Smooth muscle cell of the brain vasculature (primary cell): ENCODE measurements at places on chromosomes 6 and 20.

DNA sequence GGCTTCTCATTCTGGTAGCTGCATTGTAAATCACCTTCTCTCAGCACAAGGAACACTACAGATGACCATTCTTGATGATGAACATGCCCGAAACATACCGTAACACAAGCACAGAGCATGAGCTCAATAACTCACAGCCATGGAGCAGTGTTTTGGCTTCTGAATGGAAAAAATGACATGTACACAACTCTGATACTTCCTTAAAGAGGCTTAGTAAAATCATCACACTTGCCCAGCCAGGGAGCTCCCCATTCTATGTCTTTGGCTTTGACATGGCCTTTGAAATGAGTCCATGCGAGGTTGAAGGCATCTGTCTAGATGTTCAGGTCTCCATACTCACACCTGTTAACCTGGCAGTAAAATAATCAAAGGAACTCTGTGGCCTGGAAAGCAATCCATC is 87.6 kb downstream of the MYB start:
- no peak for DNase-seq

DNA sequence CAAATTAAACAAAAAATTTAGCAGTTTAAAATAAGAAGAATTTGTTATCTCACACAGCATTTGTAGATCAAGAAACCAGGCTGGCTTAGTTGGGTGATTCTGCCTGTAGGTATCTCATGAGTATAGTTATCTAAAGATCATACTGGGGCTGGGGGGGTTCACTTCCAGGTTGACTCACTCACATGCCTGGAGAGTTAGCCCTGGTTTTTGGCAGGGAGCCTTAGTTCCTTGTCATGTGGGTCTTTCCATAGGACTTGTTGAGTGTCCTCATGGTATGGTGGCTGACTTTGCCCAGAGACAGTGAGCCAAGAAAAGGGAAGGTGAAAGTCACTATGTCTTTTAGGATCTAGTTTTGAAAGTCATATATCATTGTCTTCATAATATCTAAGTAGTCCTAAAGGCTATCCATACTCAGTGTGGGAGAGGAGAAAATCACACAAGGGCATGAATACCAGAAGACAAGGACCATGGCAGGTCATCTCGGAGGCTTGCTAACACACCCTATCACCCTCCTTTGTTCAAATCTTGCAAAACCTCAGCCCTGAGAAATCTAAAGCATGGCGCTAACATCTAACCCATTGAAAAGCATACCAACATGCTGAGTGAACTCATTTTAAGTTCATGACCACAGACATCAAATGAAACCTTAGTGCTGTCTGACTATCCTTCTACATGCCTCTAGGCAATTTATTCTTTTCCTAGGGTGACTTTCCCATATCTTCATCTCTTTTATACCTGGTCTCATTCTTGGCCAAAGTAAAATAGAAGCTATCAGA is 39.2 kb downstream of the CYP24A1 start:
- no peak for DNase-seq

GRCh38 chr6:121879149-121879548 is 443.7 kb downstream of the GJA1 start:
- DNase-seq = peak; percentile 70

DNA sequence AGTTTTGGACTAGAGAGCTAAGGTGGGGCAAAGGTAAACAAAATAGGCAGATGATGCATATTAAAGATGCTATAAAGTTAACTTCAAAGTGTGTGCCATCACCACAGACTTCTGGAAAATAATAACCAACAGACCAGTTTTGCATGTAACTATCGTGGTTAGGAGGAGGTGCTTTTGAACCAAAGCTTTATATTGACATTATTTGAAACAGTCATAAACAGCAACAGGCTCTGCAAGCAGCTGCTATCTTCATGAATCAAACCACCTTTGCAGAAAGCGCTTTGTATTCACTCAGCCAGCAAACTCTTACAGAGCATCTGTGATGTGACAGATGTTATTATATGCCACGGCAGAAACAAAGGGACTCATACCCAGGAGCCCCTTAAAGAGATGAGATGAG is 81.9 kb downstream of the CRYBG1 start:
- no peak for DNase-seq

- no peak for DNase-seq
These were observed 69.5 kb downstream of the SRC start for GRCh38 chr20:37415118-37416085.

GRCh38 chr6:152298055-152298647 is 339.0 kb downstream of the SYNE1 start:
- DNase-seq = no peak

- peak; percentile 62 for DNase-seq
These were observed 70.3 kb downstream of the SCAND1 start for GRCh38 chr20:35883778-35884540.

DNA sequence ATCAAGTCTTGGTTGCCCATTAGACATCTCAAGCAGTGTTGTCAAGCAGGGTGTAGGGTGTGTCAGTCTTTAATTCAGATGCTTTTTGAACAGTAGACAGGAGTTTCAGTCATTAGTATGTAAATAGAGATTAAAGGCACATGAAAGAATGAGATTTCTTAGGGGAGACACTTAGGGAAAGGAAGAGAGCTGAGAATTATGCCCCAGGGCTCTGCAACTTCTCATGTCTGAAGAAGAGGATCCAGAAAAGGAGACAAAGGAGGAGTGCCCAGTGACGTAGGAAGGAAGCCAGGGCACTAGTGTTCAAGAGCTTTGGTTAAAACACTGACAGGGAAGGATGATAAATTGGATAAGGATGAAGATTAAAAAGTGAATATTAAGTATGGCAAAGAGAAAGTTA is 569.7 kb downstream of the NKAIN2 start:
- DNase-seq = no peak

GRCh38 chr6:37640786-37641395 is 56.8 kb downstream of the MDGA1 start:
- no peak for DNase-seq

GRCh38 chr20:2213401-2213800 is 82.4 kb upstream of the TGM3 start:
- no peak for DNase-seq

DNA sequence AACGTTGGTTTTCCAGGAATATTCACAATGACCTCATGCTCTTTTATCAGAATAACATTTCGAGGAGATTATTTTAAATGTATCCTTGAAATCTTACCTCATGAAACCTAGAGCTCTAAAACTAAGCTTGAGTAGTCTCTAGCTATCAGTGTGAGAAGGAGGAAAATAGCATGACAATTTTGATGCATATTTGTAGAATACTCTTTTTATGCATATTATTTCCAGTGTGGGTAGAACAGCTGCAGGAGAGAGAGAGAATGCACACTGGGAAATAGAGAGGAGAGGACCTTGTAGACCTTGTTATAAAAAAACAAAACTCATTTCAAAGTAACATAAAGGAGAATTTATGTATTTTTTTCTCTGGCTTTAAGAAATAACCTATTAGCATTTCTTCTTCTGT is 71.1 kb upstream of the VGLL2 start:
- DNase-seq = no peak

DNA sequence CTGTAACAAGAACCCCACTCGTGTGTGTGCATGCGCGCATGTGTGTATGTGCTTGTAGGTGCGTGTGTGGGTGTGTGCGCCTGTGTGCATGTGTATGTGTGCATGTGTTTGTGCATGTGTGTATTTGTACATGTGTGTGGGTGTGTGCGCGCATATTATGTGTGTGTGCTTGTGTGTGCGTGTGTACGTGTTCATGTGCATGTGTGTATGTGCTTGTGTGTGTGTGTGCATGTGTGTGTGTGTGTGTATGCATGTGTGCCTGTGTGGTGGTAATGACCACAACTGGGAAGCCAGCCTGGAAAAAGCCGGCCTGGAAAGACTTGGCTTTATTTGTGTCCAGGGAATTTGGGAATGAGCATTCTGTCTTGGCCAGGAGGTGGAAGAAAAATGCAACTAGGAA is 157.5 kb downstream of the PAX1 start:
- no peak for DNase-seq

- DNase-seq = no peak
These were observed 33.9 kb downstream of the DSE start for GRCh38 chr6:116404696-116405095.

- no peak for DNase-seq
These were observed 119.0 kb upstream of the ZNF184 start for GRCh38 chr6:27591699-27592480.

DNA sequence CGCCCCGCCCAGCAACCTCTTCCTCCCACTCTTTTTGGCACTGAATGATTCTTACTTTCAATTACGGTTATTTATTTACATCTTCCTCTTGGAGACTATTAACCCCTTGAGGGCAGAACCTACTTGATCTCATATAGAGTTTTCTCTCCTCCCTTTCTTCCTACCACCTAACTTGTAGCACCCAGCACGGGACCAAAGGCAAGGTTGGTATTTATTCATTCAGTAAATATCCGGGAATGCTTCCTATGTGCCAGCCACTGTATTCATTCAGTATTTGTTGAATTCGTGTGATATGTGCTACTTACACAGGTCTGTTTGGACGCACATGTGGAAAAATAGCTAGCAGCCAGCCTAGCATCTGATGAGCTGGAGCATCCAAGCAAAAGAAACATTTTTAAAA is 1.3 kb upstream of the CNKSR3 start:
- DNase-seq = no peak

- no peak for DNase-seq
These were observed 220.8 kb downstream of the OGFRL1 start for GRCh38 chr6:71509191-71510005.

DNA sequence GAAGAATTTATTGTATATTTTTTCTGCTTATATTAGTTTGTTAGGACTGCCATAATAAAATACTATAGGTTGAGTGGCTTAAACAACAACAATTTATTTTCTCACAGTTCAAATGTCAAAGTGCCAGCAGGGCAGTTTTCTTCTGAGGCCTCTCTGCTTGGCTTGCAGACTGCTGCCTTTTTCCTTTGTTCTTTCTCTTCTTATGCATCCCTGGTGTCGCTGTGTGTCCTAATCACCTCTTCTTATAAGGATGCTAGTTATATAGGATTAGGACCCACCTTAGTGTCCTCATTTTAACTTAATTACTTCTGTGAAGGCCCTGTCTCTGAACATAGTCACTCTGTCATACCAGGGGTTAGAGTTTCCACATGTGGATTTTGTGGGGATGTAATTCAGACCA is 354.4 kb downstream of the NKAIN2 start:
- DNase-seq = no peak

DNA sequence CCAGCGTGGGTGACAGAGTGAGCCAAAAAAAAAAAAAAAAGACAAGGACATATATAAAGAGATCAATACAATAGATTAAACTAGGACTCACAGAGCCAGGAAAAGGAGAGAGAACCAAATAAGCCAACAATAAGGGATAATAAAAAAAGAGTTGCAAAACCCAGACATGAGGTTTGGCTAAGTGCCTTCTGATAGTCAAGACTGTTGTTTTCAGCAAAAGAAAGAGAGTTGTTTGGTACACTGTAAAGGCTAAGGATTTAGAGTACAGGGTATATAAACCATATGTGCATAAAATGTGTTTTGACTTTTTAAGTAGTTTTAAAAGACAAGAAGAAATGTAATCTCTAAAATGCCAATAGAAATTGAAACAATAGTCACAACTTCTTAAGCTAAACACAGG is 42.8 kb downstream of the RPF2 start:
- DNase-seq = no peak

DNA sequence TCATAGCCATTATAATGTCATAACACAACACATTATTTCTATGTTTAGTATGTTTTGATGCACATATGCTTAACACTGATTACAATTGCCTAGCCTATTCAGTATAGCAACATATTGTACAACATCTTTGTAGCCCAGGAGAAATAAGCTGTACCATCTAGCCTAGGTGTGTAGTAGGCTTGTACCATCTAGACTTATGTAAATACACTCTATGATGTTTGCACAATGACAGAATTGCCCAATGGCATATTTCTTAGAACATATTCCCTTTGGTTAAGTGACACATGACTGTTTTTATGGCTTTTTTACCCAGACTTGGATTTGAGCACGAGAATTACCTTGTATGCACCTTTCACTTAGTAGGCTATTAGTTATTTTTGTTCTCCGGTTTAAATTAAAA is 64.5 kb upstream of the HIVEP1 start:
- DNase-seq = no peak

GRCh38 chr20:2283706-2284423 is 11.9 kb upstream of the TGM3 start:
- DNase-seq = no peak

DNA sequence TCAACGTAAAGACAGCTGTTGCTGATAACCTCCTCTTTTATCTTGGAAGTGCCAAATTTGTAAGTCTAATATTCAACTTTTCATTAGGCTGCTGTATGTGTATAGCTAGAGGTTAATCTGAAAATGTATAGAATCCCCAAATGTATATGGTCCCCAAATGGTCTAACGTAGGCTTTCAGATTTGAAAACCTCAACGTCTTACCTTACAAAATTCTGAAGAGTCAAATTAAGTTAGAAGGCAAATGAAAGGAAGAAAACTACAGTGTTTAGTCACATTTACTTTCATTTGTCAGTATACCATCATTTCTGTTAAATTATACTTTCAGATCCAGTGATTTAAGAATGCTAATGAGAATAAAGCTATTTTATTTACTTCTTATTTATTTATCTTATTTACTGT is 256.9 kb downstream of the ARHGAP18 start:
- DNase-seq = no peak

DNA sequence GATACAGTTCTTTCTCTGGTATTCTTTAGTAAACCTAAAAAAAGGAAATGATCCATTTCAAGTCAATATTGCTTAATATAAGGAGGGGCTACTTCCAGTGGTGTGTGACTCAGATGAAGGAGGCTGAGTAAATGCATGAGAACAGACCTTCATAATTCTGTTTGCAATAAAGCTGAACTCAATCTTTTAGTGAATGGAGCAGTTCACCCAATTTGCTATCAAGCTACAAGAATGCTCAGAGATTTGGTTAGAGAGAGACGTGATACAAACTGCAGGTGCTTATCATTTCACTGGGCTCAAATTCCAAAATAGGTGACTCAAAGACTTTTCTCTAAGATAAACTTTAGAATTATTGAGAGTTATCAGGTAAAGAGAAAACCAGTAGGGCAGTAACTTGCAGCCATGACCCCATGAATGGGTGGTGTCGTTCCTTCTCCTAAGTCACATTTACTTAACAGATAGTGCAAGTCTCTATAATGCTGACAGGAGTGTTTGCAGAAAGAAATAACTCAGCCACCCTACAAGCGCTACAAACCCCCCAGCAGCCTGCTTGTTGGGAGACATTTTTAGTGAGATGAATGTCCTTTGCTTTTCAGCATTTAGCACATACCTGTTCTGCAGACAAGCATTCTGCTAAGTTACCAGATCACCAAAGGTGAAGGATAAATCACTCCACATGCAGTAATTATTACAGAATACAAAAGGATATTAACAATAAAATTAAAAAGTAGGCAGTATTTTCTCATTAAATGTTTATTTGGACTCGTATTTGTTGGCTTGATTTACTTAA is 16.4 kb upstream of the BLOC1S5 start:
- DNase-seq = no peak
